ENCODE measurements at places on chromosomes 1 and 21.

DNA sequence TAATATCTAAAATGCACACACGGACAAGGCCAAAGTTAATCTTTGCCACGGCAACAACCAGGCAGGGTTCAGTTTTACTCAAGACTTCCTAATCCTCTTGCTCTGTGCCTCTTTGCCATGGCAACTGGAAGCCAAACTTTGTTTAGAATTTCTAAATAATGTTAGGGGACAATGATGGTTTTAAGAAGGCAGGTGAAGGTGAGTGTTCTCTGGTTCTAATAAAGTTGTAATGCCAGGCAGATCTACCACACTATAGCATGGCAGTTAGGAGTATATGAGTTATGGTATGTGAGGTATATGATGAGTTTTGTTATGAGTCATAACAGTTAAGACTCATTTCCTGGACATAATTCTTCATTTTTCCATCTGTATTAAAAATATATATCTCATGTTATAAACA lies 2.7 kb downstream of the PTPRC start:
- DNase-seq: no peak

DNA sequence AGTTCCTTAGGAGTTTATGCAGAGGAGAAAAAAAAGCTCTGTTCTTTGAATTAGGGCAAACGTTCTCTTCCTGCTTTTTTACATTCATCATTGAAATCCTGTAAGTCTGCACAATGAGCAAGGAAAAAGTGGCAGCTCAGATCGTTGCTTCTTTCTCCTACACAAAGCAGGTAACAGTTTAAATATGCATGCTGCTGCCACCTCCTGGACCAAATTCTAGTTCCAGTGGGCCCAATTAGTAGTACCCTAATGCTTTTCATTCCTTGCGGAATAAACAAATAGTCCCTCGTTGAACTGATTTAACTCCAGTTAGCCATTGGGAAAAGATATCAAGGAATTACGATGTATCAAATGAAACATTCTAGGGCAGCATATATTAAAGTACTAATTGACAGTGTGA lies 20.1 kb downstream of the YTHDF2 start:
- no peak for DNase-seq

DNA sequence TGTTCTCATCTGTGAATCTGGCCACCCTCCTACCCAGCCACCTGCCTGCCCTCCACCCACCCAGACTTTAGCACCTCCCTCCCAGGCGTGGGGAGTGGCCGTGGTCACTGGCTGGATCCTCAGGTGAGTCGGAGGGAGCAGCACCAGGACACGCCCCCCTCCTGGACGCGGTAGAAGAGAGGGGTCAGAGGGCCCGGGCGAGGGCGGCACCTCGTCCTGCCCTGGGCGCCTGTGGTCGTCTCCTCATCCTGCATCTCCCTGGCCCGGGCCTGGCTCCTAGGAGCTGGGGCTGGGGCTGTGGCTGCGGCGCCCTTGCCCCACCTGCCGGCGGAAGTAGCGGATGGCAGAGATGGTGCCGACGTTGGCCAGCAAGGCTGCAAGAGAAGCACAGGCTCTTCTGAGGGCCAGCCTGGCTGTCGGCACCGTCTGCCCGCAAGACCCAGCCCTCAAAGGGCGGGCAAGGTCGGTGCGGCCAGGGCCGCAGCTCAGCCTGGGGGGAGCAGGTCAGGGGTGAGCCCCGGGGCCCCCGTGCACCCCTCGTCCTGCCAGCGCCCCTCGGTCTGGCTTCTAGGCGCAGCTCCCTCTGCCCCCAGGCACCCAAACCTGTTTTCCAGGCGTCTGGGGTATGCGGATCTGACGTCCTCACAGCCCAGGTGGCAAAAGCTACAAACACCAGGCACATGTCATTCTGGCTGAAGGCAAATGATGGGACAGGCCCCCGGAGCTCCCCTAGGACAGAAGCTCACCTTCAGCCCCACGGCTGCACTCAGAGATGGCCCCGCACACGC lies 5.8 kb downstream of the PERM1 start:
- DNase-seq: no peak

DNA sequence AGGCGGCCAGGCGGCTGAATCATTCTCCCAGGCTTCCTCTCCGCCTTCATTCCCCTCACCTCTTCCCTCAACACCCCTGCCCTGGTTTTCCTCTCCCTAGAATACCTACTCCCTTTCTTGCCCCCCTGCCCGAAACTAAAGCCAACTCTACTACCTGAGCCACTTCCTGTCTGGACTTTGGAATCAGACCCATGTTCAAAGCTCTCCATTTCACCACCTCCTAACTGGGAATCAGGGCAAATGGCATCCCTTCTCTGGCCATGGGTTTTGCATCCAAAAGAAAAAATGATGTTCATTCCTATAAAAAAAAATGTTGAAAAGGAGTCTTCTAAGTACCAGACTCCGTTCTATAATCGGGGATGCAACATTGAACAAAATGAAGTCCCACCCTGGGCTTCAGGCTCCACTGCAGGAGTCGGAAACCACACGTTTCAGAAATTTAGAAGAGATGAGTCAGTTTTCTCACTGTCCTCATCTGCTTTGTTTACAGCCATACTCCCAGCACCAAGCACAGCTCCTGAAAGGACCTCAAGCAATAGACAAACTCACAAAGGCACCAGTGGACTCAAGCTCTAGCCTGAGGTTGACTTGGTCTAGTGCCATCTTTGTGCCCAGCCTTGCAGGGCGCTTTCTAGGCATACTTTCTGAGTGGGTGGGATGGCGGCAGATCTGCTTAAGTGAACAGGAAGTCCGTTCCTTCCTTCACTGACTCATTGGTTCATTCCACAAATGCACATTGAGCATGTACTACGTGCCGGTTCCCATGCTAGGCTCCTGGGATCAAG lies 176.2 kb downstream of the IGSF21 start:
- DNase-seq: no peak

- DNase-seq: no peak
These were observed 102.8 kb downstream of the CLIC6 start for GRCh38 chr21:34771512-34772028.

DNA sequence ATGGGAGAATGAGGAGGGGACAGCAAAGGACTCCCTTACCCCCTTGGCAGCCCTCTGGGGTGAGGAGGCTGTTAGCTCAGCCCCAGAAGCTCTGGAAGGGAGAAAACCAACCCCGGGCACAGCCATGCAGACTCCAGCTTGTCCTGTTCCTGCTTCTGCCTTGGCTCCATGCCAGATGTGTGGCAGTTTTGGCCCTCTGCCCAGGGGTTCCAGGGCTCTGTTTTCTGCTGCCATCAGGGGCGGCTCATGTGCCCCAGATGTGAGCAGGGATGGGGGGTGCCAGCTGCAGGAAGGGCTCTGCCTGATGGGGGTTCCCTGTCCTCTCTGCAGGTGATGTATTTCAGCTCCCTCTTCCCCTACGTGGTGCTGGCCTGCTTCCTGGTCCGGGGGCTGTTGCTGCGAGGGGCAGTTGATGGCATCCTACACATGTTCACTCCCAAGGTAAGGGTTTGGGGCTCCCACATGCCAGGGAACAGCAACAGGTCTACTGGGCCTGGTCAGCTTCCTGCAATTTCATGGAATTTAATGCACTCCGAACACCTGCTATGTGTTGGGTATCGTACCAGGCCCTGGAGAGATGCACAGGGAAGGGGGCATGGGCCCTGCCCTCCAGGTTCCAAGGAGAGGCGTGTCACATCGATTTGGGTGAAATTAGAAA lies 26.1 kb downstream of the SLC6A17 start:
- no peak for DNase-seq
